NCI-H1436 treated with DMSO at 0.1 percent for 48 hours (cell line): ENCODE measurements at places on chromosomes 7 and 10.

DNA sequence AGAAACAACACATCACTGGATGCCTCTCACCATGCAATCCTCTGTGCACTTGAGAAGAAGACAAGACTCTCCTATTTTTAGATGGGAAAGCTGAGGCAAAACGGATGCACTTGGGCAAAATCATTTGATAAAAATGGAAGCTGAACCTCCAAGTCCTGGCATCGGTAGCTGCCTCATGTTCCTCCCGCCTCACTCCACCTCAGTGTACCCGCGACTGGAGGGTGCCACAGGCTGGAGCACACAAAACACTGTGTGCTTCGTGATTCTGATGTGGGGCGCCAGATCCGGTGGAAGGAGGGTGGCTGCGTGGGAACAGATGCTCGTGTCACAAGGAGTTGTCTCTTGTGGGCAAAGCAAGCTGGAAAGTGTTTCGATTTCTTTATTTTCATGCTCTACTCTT lies 41.3 kb downstream of the TAS2R41 start:
- no peak for DNase-seq

GRCh38 chr10:86410542-86411124 lies 44.0 kb upstream of the GRID1 start:
- no peak for DNase-seq

DNA sequence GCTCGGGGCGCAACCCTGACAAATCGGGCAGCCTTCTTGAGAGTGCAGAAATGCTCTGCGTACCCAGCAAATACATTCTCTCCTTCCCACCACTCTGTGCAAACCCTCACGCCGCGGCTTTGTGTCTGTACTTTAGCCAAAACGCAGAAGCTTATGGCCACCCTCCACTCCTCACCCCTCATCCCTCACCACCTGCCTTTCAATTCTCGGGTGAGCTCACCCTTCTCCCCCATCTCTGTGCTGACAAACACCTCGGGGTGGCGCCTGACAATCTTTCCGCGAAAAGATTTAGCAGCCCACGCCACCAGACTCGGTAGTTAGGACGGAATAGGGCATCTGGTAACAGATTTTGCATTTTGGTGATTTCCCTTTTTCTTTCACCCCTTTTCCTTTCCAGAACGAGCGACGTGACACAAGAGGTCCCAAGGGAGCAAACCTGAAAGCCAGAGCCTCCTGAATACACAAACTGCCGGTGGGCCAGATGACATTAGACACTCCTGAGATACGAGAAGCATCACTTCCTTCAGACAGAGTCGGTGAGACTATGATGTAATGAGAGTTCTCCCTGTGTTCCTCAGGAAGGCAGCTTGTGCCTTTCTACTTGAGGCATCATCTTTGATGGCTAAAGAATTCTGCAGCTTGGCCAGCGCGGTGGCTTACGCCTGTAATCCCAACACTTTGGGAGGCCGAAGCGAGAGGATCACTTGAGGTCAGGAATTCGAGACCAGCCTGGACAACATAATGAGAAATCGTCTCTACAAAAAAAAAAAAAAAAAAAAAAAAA lies 671 bp upstream of the ATAD1 start:
- DNase-seq, result peak; percentile 49

DNA sequence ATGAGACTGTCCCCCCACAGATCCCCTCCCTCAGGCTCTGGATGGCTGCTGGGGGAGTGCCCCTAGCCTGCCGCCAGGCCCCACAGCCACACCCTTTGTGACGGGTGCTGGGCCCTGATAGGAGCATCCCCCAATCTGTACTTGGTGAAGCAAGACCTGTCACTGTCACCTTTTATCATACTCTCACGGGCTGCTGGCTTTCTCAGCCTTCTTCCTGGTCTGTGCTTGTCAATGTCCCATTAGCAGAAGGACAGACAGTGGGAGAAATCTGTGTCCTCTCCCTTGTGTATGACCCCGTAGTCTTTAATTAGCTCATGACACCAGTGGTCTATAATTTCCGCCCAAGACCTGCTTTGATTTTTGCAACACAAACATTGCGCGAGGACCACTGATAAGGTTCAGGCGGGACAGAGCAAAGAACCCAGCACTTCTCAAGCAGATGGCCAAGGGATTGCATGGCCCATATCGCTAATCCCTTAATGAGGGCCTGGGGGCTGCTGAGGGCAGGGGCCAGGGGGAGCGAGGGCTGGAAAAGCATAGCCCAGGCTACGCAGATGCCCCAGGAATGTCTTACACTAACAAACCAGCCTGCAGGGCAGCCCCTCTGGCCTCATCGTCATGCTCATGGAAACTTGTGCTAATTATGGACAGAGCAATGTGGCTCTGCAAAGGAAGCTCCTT lies 127.8 kb downstream of the PTPN20 start:
- no peak for DNase-seq

DNA sequence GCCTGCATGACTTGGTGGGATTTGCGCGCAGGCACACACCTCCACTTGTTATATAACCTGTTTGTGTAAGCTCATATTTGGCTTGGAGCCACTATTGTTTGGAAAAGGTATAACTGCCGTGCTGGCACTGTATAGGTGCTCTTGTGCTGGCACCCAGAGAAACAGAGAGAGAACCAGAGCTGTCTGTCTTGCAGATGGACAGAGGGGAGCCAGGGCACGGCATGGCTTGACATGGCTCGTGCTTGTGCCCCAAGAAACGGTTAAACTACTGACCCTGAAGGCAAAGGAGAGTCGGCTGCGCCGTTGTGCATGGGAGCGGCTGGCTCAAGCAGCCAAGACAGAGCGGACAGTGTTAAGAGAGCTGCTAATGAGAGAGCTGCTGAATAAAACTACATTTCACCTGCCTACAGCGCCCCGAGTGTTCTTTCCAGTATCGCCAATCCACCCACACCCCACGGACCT lies 23.2 kb downstream of the RAPGEF5 start:
- no peak for DNase-seq

- peak; percentile 47 for DNase-seq
Observed at GRCh38 chr7:68789597-68789996, 808.7 kb upstream of the AUTS2 start.

GRCh38 chr7:31495653-31496052 lies 18.2 kb upstream of the ITPRID1 start:
- no peak for DNase-seq

- no peak for DNase-seq
Observed at GRCh38 chr10:116637830-116638229, 17.1 kb downstream of the PNLIPRP2 start.

GRCh38 chr10:45063591-45064231 lies 63.0 kb downstream of the ZNF22 start:
- DNase-seq, result no peak

GRCh38 chr7:148699024-148699781 lies 500 bp downstream of the CUL1 start:
- DNase-seq, result no peak
